ENCODE measurements at places on chromosomes 2 and 18.
A peak's percentile ranks its signal among the peaks of the same experiment; 100 is the strongest.

- no peak for DNase-seq
These were observed 269.3 kb downstream of the ALPK2 start for GRCh38 chr18:58359620-58360019.

- no peak for DNase-seq
These were observed 29.2 kb downstream of the MYO1B start for GRCh38 chr2:191274413-191274815.

GRCh38 chr2:168158586-168158985, 88.8 kb downstream of the STK39 start:
- DNase-seq: no peak

DNA sequence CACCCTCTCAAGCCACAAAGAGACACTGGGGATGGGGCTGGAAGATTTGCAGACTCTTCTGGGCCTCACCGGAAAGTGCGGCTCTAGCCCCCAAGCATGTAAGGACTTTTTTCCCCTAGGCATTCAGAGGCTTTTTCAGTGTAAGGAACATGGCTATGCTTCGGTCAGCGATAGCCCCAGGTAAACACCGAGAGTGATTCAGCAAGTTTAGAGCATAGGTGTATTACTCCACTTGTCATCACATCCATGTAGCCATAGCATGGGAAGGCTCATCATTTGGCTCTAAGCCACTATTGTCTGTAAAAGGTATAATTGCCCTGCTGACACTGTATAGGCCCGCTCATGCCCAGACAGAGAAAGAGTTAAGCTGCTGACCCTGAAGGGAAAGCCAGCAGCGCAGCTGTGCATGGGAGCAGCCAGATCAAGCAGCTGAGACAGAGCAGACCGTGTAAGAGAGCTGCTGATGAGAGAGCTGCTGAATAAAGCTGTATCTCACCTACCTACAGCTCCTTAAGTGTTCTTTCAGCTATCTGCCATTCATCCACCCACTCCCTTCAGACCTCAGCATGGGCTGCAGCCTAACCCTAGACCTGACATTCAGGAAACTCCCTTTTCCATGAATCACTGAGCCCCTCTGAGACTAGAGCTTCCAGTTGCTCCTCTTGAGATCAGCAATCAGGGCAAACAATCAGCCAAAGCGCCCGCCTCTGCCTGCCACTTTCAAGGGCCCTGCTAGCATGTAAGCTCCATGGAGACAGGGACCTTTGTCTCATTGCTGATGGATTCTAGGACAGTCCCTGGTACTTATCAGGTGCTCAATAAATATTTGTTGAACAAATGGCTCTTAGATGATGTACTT, 25.5 kb downstream of the LGALSL start:
- no peak for DNase-seq

- DNase-seq: no peak
These were observed 279.8 kb upstream of the DLGAP1 start for GRCh38 chr18:4734903-4735302.

DNA sequence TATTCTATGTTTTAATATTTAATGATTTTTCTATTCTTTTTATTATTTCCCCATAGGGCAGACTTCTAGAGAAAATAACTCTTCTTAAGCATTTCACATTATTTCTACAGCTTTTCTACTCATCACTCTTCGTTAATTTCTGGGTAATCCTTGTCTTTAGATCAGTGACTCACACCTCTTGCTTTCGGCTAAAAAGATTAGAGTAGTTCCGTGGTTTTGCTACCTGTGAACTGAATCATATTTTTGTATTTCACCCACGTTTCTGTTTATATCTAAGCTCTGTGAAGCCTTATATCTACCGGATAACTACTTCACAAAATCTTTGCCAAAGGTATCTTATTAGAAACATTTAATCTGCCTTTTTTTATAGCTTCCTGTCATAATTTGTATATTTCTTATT, 685.5 kb upstream of the FSHR start:
- no peak for DNase-seq

DNA sequence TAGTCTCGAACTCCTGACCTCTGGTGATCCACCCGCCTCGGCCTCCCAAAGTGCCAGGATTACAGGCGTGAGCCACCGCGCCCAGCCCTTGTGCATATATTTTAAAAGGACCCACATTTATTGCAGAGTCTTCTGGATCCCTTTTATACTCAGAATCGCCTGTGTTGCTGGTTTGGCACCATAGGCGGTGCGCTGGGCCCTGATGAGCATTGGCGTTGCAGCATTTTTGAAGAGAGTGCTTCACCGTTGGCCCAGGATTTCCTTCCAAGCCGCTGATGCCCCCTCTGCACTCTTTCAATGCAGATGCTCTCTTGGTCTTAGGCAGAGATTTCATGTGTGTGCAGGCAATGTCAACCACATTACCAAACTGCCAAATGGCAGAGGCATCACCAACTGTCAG, 13.5 kb upstream of the TFCP2L1 start:
- no peak for DNase-seq

DNA sequence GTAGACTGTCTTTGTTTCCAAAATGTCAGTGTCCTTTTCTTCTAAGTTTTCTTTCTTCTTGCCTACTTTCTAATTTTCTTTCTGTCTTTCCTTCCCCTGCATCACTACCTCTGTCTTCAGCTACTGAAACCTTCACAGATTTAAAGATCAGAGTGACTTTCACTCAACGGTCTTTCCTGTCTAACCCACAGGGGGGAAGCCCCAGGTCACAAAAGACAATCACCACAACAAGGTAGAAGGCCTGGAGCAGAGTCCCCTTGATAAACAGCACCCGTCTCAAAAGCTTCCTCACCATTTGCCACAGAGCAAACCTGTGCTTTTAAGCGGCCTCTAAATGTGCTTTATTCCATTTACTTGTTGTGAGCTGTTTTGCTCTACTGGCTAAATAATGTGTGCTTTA, 665.4 kb downstream of the BCL11A start:
- peak; percentile 13 for DNase-seq

DNA sequence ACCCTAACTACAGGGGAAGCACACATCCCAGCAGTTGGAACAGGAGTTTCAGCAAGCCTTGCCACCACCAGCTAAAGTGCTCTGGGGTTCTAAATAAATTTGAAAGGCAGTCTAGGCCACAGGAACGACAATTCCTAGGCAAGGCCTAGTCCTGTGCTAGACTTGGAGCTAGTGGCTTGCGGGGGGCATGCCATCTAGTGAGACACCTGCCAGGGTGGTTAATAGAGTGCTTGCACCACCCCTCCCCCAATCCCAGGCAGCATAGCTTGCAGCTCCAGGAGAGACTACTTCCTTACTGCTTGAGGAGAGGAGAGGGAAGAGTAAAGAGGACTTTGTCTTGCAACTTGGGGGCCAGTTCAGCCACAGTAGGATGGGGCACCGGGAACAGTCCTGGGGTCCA, 101.8 kb downstream of the SLC39A10 start:
- no peak for DNase-seq

- no peak for DNase-seq
These were observed 72.9 kb downstream of the ZBTB7C start for GRCh38 chr18:48336332-48336731.

DNA sequence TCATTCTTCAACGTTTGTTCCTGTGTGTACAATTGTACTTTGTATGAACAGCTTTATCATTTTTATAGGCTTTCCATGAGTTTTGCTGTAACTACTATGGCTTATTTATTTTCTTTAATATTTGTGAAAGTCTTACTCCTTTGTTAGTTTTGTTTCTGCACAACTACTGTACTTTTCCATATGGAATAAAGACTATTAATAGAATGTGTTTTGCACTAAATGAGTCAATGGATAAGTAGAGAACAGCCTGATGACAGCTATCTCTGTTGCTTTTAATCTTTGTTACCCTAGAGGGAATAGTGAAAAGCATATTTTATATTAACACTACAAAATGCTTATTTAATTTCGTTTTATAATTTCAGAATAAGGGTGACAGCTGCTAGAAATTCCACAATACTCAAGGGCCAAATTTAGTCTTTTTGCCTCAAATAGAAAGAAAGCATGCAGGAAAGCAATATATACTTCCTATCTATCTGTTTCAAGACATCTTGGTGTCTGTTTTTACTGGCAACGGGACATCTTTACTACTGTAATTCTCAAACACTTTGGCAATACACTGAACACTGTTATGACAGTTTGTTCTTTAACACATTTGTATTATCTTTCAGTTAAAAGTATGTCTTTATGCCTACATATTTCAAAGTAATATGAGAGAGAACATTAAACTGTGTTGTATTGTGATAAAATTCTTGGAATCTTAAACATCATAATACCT, 53.9 kb downstream of the WDSUB1 start:
- no peak for DNase-seq

DNA sequence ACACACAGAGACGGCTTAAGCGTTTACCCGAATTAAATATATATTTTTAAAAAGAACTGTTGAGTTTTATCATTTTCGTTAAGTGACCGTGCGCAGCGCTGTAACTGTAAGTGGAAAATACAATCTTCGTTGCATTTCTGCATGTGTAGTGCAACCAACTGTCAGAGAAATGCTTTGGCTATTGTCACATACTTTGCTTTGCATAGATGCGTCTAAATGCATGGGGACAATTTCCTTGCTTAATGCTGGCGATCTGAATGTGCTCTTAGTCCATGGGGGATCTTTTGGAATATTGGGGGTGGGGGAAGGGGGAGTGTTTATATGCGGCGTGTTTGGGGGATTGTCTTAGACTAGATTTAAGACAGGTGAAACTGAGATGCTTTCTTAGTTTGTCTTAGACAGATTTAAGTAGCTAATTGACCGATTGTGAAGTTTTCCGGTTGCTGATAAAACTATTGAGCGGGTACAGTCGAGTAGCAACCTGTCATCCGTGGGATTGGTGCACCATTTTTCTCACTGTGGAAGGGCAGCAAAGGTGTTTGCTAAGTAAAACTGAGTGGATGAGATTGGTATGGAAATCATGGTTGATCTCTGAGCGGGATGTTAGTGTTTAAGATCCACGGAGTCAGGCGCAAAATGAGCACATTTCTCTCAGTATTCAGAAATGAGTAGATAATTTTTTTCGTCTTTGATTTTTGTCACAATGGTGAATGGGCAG, 476 bp downstream of the VSNL1 start:
- no peak for DNase-seq
